Stimulated activated CD4-positive, alpha-beta T cell treated with anti-CD3 and anti-CD28 coated beads, TNF-alpha, amount 100 ng/mL, for 24 hours (primary cell): ENCODE measurements at places on chromosomes 5 and 9.

- DNase-seq, result no peak
Measured at GRCh38 chr9:89387197-89387849, 69.0 kb downstream of the SECISBP2 start.

DNA sequence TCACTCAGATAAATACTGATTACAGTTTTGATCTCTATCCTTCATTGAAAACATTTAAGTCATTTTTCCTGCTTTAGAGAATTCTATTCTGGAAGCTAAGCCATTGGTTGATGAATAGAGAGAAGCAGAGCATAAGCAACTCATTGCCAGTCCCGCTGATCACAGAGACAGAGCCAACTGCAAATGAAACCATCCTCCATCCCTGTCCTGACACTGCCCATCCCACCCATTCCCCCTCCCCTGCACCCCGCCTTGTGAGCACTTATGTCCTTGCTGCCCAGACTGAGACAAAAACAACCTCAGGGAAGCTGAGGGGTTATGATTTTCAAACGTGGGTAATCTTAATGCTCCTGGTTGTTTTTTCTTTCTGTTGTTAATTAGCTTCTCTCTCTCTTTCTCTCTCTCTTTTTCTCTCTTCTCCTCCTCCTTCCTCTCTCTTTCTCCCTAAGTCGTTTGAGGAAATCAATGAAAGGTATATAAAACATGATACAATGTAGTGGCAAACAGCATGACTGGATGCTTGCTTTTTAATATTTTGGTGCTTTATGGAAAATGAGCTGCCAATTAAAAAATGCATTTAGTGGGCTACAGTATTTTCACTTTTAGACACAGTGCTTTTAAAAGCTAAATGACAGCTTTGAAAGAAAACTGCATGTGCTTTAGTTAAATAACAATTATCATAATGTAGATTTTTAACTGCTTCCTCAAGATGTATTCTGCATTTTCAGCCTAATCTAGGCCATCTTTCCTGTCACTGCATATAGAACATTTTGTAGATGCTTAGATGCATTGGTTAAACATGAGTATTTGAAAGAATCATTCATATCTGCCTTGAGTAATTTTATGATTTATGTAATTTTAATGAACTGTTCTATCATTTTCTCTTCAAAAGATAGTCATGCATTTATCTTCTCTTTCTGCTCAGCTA, 57.3 kb downstream of the CMYA5 start:
- DNase-seq, result no peak

DNA sequence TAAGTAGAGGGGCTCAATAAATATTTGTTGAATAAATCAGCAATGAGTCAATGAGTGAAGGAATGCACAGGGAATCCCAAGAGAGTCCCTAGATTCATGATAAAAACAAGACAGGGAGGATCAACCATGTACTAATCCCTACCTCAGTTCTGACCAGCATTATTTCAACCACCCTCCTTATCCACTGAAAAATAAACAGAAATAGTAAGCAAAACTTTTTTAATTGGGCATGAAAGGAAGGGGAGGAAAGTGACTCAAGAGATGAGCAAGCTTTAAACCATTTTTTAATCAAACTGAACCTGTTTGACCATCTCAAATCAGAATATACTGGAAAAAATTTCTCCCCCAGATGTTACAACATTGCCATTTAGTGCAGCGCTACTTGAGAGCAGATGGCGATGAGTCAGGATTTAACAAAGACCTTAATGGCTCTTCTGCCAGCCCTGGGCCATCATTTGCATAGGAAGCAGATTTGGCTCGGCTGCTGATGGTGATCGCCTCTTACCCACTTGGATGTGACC, 194.8 kb upstream of the SLC30A5 start:
- no peak for DNase-seq

- DNase-seq, result no peak
Measured at GRCh38 chr5:145915970-145916638, 20.3 kb upstream of the SH3RF2 start.
